Coronary artery (tissue), 2 donors: ENCODE measurements at places on chromosomes 2 and 18.
A peak's percentile ranks its signal among the peaks of the same experiment; 100 is the strongest.

DNA sequence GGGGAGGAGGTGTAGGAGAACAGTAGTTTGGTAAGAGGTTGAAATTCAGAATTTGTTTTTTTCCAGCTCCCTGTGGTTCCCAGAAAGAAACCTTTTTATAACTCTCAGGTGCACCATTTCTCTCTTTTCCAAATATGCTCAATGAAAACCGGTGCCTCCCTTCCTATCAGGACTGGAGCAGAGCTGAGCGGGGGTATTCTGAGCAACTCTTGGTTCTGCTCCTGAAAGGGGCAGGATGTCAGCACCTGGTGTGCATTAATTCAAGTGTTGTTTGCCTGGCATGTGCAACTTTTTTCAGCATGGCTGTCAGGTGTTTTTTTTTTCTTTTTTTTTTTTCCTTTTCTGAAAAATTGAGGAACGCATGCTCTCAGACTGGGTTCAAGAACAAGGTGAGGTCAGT lies 74.1 kb downstream of the MAPK4 start:
- DNase-seq, result peak; percentile 9

- no peak for DNase-seq
Observed at GRCh38 chr2:8935982-8936381, 67.5 kb downstream of the MBOAT2 start.

GRCh38 chr2:170660409-170660808 lies 54.7 kb upstream of the SP5 start:
- DNase-seq, result no peak

- no peak for DNase-seq
Observed at GRCh38 chr2:82968358-82968757, 1490.7 kb downstream of the SUCLG1 start.

- no peak for DNase-seq
Observed at GRCh38 chr2:101912545-101912944, 79.2 kb upstream of the IL1R2 start.

GRCh38 chr2:62054029-62054791 lies 141.7 kb upstream of the B3GNT2 start:
- no peak for DNase-seq

DNA sequence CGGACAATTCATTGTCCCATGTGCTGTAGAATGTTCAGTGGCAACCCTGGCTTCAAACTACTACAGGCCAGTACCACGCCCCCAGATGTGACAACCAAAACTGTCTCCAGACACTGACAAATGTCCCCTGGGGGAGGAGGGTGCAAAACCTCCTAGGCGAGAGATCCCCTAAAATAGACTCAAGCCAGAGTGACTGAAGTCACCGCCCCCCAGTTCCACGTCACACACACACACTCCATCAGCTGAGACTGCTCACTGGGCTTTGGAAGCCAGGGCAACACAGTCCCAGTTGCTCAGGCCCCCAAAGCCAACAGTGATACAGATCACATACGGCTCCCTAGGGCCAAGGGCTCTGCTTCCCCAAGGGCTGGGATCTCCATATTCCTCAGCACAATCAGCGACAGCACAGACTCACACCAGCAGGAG lies 19.1 kb downstream of the HDAC4 start:
- DNase-seq, result no peak

DNA sequence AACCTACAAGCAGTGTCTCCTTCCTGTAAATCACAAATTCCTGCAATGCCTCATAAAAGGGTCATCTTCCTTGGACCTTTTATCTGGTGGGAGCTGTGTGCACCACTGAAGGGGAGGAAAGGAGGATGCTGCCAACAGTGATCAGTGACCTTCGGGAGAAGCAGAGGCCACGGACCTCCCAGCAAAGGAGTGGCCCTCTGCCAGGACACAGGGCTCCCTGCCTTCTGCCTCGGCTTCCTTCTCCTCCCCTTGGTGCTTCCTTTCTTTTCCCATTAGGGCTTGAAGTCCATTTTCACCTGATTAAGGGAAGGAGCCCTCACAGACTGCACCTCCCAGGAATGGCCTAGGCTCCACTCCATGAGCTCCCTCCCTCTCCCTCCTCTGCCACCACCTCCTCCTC lies 85.3 kb upstream of the ITGA6 start:
- no peak for DNase-seq

- no peak for DNase-seq
Observed at GRCh38 chr2:238100049-238100820, at the start of gene ESPNL. ESPNL (plus strand) TSS chr2:238100340; CDS start chr2:238100420, 80 bp downstream.

GRCh38 chr2:176678571-176678970 lies 409.3 kb downstream of the MTX2 start:
- no peak for DNase-seq

- no peak for DNase-seq
Observed at GRCh38 chr2:191245869-191246531, 796 bp downstream of the MYO1B start.
